Activated CD4-positive, alpha-beta T cell treated with anti-CD3 and anti-CD28 coated beads, Interleukin-2, amount 10 ng/mL, durations not matched to agents 7 days and 5 days (primary cell): ENCODE measurements at places on chromosomes 2 and 18. TPM values are rescaled to one million over a fixed set of nuclear protein-coding genes. Genes with fewer than 3 reads are reported as not detected.
A peak's percentile ranks its signal among the peaks of the same experiment; 100 is the strongest.

- no peak overlapping the region for H3K27ac ChIP-seq
- H3K36me3 ChIP-seq, result no peaks in the 10 kb centered on the region
- H3K4me1 ChIP-seq, result peaks cover 10% of the 10 kb centered on the region
- H3K27me3 ChIP-seq, result peaks cover 50% of the 10 kb centered on the region
- no peak for DNase-seq
Observed at GRCh38 chr2:39661826-39662225, 3.9 kb upstream of the TMEM178A start.

Gene LINC00305
- total RNA-seq, result not detected

- H3K4me1 ChIP-seq, result no peaks in the 10 kb centered on the region
- no peak overlapping the region for H3K4me3 ChIP-seq
- DNase-seq, result no peak
- no peak overlapping the region for H3K27ac ChIP-seq
- H3K27me3 ChIP-seq, result no peaks in the 10 kb centered on the region
- no peaks in the 10 kb centered on the region for H3K36me3 ChIP-seq
Observed at GRCh38 chr18:73340135-73340977, 472.6 kb upstream of the NETO1 start.

GRCh38 chr2:160251569-160251968, 51.5 kb upstream of the ITGB6 start:
- H3K27me3 ChIP-seq, result peaks cover 2% of the 10 kb centered on the region
- H3K27ac ChIP-seq, result no peak overlapping the region
- no peak for DNase-seq
- no peaks in the 10 kb centered on the region for H3K36me3 ChIP-seq

DNA sequence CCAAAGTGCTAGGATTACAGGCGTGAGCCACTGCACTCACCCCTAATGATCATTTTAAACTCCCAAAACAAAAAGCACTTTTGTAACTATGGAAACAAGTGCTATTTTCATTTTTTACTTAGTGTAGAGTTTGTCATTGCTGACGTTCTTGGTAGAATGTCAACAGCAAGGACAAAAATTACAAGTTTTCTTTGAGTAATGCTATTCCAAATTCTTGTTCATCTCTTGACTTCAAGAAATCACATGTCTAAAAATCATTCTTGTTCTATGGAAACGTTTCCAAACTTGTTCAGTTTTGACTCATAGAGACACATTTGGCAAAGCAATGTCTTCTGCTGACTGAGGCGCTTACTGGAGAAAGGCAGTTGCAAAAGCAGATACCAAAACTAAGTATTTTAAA, 82.6 kb downstream of the MBP start:
- H3K27me3 ChIP-seq, result no peaks in the 10 kb centered on the region
- H3K4me1 ChIP-seq, result peaks cover 50% of the 10 kb centered on the region
- H3K36me3 ChIP-seq, result peaks cover 52% of the 10 kb centered on the region
- DNase-seq, result no peak
- no peak overlapping the region for H3K27ac ChIP-seq

Gene PDE1A
- not detected for total RNA-seq

GRCh38 chr2:98868548-98869271, 67.3 kb downstream of the CRACDL start:
- H3K36me3 ChIP-seq, result no peaks in the 10 kb centered on the region
- H3K4me1 ChIP-seq, result peaks cover 5% of the 10 kb centered on the region
- no peak overlapping the region for H3K27ac ChIP-seq
- H3K27me3 ChIP-seq, result peaks cover 3% of the 10 kb centered on the region
- DNase-seq, result no peak
- no peak overlapping the region for H3K4me3 ChIP-seq

DNA sequence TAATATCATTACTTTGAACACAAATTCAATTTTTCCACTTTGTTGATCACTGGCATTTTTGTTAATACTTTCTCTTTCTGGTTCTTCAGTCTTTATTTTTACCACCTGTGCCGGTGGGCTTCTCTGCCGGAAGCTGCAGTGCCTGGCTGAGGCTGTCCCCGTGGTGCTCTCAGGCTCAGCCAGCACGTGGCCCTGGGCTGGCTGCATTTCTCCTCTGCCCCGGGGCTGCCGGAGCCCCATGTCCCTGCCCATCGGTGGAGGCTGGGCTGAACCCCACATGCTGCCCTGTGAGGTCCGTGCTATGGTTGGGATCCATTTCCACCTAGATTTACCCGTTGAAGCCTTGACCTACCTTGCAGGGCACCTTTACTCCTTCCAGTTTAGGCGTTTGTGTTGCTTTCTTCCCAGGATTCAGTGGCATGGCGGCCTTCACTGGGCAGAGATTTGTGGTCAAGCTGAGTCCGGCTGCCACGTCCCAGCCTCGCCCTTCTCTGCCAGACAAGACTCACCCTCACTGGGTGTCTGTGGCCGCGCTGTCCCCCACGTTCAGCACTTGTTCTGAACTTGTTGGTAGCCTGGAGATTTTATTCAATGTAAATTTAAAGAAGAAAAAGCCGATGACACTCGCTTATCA, 12.8 kb upstream of the TMEM18 start:
- no peak for DNase-seq
- no peak overlapping the region for H3K27ac ChIP-seq
- peaks cover 3% of the 10 kb centered on the region for H3K36me3 ChIP-seq
- H3K4me1 ChIP-seq, result no peaks in the 10 kb centered on the region

- H3K4me1 ChIP-seq, result peaks cover 20% of the 10 kb centered on the region
- DNase-seq, result peak; percentile 43
- no peaks in the 10 kb centered on the region for H3K36me3 ChIP-seq
Observed at GRCh38 chr2:120735746-120736170, at the start of gene GLI2. TSS of gene GLI2 (plus strand) at chr2:120735868. CDS start at chr2:120797321, 61,453 bp downstream.

Gene GALNT1
- total RNA-seq, result 31.9 TPM

- DNase-seq, result no peak
- no peak within 1 kb of the TSS for H3K4me3 ChIP-seq
- H3K27me3 ChIP-seq, result peaks cover 16% of the 10 kb centered on the region
- peaks cover 5% of the 10 kb centered on the region for H3K4me1 ChIP-seq
- no peaks in the 10 kb centered on the region for H3K36me3 ChIP-seq
Observed at GRCh38 chr2:189179570-189179950, at the start of gene COL5A2. TSS of gene COL5A2 (minus strand) at chr2:189179761. CDS start at chr2:189179604, 157 bp downstream.

Gene TMEM200C
- total RNA-seq, result not detected

GRCh38 chr2:175396696-175397095, 215.2 kb upstream of the ATP5MC3 start:
- H3K27me3 ChIP-seq, result peaks cover 12% of the 10 kb centered on the region
- DNase-seq, result no peak
- no peak overlapping the region for H3K27ac ChIP-seq
- H3K36me3 ChIP-seq, result no peaks in the 10 kb centered on the region

Gene TBR1
- not detected for total RNA-seq

Gene SLC38A11
- total RNA-seq, result not detected

Gene EFR3B
- not detected for total RNA-seq

DNA sequence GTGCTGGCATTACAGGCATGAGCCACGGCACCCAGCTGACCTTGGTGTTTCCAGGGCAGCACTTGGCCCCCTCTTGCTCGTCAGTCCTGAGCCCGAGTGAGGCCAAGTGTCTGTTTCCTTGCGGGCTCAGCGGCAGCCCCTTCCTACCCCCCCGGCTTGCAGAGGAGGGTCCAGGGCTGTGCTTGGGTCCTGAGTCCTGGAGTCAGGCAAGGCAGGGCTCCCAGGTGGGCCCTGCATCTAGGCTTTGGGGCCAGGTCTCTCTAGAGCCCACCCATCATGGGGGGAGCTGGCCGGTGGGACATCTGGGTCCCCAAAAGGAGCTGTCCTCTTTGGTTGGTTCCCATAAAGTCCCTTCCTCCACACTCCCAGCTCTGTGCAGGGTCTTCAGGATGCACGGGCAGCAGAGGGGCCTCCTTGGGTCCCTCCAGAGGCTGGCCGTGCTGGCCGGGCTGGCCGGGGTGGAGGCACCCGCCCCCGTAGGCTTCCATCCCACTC, 63.7 kb upstream of the HPCAL1 start:
- no peaks in the 10 kb centered on the region for H3K27me3 ChIP-seq
- H3K36me3 ChIP-seq, result no peaks in the 10 kb centered on the region
- H3K27ac ChIP-seq, result no peak overlapping the region

DNA sequence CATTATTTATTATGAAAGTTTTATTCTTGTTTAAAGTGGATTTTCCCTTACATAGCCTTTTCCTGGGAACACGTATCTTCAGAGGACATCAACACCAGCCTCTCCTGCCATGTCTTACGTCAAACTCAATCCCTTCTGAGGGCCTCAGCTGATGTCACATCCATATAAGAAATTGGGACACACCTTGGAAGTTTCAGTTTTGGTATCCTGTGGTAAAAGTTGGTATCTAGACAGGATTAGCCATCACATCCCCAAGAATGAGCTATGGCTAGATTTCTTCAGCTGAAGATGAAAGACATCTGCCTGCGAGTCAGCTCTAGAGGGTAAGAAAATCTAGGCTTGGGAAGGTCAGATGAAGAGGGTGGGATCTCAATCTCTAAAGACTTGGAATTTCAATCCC, 75.8 kb upstream of the ZNF516 start:
- no peaks in the 10 kb centered on the region for H3K4me1 ChIP-seq
- peaks cover 7% of the 10 kb centered on the region for H3K27me3 ChIP-seq
- no peak for DNase-seq
- H3K36me3 ChIP-seq, result no peaks in the 10 kb centered on the region
